ENCODE measurements at places on chromosomes 11 and 22. TPM values are rescaled to one million over a fixed set of nuclear protein-coding genes. Genes with fewer than 3 reads are reported as not detected.

The C11orf98 gene
- 68.1 TPM for total RNA-seq

The OR5M8 gene
- not detected for total RNA-seq

The LDLRAD3 gene
- total RNA-seq: 19.1 TPM

The LGALS12 gene
- not detected for total RNA-seq

The RASGRP2 gene
- total RNA-seq: 3.4 TPM

The KRTAP5-11 gene
- total RNA-seq: not detected

The HEPACAM gene
- not detected for total RNA-seq

The TRIM51 gene
- total RNA-seq: not detected

The INSC gene
- total RNA-seq: not detected

The OR1S1 gene
- not detected for total RNA-seq

The BTG4 gene
- not detected for total RNA-seq

The KCTD17 gene
- total RNA-seq: 32.1 TPM

Data from cardiac atrium fibroblast (primary cell).